Hematopoietic multipotent progenitor cell treated with erythropoietin and hydrocortisone succinate and interleukin-3 and kit ligand, for 6 days (in vitro differentiated cells): ENCODE measurements at places on chromosomes 5 and 9.

GRCh38 chr9:136232969-136233368, 12.6 kb downstream of the QSOX2 start:
- DNase-seq: peak; percentile 54

GRCh38 chr5:104914536-104915070, 1352.0 kb upstream of the NUDT12 start:
- DNase-seq: no peak

DNA sequence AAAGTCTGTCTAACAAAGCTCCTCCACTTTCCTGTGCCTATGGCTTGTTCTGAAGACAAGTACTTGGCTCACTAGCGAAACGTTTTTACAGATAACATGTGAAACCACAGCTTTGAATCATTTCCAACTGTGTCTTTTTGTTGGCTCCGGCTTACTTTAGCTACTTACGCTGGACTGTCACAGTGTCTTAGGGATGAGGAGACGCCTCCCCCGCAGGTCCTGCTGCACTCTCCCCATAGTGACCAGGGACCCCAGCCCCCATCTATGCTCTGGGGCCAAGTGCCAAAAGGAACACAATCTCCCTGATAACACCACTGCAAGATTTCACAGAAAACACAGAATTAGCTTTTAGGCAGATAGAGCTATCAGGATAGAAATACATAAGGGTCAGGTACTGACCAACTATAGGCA, 219.1 kb downstream of the ADAMTS6 start:
- DNase-seq: peak; percentile 85

DNA sequence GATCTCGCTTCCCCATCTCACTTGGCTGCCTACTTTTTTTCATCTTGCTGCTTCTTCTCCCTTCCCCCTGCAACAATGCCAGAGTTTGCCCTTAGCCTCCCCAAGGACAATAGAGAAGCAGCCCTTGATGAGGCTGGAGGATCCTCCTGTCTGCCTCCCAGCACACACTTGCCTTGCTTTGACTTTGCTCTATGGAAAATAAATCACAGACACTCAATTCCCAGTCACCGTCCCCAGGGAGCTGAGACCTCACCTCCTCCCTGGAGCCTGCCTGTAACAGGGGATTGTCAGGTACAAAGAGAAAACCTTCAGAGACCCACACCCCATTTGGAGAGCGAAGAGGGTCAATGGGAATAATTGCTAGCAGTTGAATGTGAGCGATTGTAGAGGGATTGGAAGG, 242.1 kb upstream of the ZNF462 start:
- no peak for DNase-seq

GRCh38 chr5:150642567-150642927, 2.1 kb downstream of the SYNPO start:
- DNase-seq: no peak

DNA sequence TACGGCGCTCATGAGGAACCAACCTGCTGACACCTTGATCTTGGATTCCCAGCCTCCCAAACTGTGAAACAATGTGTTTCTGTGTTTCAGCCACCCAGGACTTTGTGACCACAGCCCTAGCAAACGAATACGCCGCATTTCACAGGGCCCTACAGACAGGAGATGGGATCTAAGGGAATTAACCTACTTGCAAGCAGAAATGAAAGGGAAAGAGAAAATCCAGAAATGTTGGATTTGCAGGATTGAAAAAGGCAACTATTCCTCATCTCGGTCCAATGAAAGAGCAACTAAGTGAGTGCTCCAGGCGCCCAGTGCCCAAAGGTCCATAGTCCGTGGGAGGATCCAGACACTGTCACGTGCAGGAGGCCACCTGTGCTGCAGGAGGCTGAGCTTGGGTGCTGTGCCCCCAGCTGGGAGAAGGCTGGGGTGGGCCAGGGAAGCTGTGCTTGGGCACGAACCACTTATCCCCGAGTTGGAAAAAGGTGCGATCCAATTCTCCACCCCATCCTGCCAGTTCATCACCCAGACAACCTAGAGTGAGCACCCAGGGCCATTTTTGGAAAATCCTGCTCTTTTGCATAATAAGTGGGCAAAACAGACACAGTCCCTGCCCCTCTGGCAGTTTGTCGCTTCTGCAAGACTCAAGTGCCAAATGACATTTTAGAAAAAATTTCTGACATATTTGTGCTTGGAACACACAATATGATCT, 177.9 kb downstream of the C9orf50 start:
- no peak for DNase-seq

- DNase-seq: no peak
Observed at GRCh38 chr9:87422999-87423398, 74.7 kb upstream of the DAPK1 start.

DNA sequence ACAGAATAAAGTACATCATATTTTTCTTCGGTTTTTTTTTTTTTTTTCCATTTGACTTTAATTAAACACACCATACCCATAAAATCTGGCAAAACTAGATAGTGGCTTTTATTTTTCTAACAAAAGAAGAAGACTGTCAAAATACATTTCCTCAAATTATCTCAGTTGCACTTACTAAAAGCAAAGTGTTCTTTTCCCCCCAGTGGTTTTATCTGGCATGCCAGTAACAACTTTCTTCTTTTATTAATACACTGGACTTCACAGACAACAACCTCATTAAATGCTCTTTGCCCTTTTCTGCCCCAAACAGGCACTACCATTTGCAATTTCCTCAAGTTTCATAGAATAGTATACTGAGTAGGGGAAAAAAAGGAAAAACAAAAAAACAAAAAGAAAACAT, 1792.3 kb downstream of the EFNA5 start:
- no peak for DNase-seq

- DNase-seq: no peak
Observed at GRCh38 chr5:10502130-10502529, 60.5 kb downstream of the ROPN1L start.

DNA sequence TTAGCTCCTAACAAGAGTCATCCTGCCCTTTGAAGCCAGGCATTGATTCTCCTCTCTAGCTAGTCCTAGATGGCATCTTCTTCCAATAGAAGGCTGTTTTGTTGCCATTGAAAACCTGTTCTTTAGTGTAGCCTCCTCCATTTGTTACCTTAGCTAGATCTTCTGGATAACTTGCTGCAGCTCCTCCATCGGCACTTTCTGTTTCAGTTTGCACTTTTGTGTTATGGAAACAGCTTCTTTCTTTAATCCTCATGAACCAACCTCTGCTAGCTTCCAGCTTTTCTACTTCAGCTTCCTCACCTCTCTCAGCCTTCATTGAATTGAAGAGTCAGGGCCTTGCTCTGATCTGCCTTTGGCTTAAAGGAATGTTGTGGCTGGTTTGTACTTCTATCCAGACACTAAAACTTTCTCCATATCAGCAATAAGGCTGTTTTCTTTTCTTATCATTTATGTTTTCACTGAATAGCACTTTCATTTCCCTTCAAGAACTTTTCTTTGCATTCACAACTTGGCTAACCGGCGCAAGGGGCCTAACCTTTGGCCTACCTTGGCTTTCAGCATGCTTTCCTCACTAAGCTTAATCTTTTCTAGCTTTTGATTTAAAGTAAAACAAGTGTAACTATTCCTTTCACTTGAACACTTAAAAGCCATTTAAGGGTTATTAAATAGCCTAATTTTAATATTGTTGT, 166.5 kb upstream of the SLC12A2 start:
- no peak for DNase-seq

GRCh38 chr9:129284607-129285291, 106.7 kb upstream of the IER5L start:
- DNase-seq: no peak

GRCh38 chr5:131285703-131286399, 22.0 kb downstream of the CDC42SE2 start:
- DNase-seq: no peak

DNA sequence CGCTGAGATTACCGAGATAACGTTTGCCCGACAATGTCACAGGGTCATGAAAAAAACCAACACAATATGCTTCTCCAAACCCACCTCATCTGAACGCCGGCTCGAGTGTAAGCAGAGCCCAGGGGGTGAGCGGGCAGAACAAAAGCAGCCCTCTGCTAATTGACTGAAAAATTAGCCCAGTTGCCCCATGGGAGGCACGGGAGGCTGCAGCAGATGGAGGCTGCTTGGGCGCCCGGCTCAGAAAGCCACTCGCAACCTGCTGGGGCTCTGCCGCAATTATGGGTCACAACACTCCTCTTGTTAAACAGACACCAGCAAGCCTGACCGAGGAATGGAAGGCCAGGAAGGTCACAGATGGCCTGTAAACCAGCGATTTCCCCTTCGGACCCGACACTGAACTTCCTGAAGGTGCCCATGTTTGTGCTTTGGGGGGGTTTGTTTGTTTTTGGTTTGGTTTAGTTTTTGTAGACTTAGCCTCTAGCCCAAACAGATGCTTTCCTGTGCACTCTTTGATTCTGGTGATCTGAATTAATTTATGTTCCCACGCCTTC, 104.6 kb upstream of the IRX1 start:
- no peak for DNase-seq

GRCh38 chr5:165712011-165712410, 2206.6 kb downstream of the MAT2B start:
- no peak for DNase-seq
